HT-29 (cell line): ENCODE measurements at places on chromosomes 6 and 20.

DNA sequence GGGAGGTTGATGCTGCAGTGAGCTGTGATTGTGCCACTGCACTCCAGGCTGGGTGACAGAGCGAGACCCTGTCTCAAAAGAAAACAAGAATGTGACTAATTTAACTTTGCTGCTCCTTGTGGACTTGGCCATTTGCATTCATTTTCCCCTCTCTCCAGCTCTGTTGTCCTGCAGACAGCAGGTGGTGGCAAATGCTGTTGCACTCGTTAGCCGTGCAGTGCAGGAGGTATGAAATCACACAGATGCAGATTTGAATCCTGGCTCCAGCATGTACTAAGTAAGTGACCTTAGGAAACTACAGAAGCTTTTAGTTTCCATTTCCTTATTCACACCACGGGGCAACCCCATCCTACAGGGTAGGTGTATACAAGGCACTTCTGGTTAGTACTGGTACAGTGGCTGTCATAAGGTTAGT lies 9.6 kb upstream of the BEND3 start:
- no peak for DNase-seq

- no peak for DNase-seq
Measured at GRCh38 chr6:73032586-73032985, 192.7 kb downstream of the KHDC1L start.

DNA sequence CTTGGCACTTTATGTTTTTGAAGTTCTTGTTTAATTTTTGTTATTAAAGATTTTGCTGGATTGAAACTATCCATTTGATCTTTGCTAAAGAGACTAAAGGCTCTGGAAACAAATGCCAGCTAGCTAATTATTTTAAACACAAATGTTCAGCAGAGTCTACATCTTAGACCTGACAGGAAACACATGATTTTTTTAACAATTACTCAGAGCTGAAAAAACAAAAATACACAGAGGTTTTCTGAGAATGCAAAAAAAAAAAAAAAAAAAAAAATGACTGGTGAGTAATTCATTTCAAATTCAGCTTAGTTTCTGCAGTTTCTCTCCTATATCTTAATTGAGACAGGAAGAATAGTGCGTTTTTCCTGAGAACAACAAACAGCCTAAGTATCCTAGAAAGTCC lies 448.0 kb downstream of the TENT5A start:
- DNase-seq, result no peak

DNA sequence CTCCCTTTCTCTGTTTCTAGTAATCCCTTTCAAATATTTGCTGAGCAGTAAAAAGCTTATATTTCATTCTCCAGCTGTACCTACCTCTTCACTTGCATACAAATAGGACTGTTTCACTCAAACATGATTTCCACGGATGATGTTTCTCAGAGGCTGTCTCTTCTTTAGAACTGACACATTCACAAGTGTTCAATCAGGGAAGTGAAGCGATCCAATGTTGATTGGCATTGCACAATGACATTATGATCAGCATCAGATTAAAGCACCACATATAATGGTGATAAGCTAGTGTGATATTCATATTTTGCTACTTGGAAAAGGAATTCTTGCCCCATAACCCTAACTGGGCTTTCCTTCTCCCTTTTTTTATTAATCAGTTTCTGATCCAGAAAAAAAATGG lies 681.8 kb downstream of the TBC1D32 start:
- DNase-seq, result no peak

DNA sequence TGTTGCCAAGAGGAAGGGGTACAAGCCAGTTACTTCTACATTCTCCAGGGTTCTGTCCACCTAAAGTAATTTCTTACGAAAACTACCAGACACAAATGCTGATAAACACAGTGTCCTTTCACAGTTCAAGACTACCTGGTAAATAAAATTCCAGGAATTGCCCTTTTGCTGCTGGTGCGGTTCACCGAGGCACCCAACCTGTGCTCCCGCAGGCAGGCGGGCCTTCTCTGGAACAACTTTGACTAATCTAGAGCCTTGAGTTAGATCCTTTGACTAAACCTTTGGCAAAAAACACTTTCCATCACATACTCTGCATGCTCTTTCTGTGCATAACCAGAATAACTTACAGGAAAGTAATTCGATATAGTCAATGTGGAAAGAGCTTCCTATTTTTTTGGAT lies 107.0 kb downstream of the HUS1B start:
- no peak for DNase-seq

- DNase-seq, result no peak
Measured at GRCh38 chr6:157205473-157206358, 117.6 kb downstream of the TMEM242 start.

GRCh38 chr6:44935693-44936300 lies 392.3 kb upstream of the RUNX2 start:
- no peak for DNase-seq

- no peak for DNase-seq
Measured at GRCh38 chr6:45132658-45133294, 195.4 kb upstream of the RUNX2 start.
